HS-5 (cell line): ENCODE measurements at places on chromosomes 12 and 14.

GRCh38 chr12:49314811-49315210, 8.2 kb upstream of the TROAP start:
- DNase-seq = no peak

DNA sequence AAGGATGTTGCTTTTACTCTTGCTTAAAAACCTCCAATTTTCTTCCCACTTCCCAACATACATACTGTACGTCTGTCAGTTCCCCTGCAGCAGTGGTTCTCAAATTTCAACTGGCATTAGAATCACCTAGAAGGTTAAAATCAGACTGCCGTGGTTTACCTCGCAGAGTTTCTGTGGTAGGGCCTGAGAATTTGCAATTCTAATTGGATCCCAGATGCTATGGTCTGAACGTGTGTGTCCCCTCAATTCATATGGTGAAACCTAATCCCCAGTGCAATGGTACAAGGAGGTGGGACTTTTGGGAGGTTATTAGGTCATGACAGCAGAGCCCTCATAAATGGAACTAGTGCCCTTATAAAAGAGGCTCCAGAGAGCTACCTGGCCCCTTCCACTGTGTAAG, 226.9 kb downstream of the CRADD start:
- DNase-seq = no peak

GRCh38 chr12:108888031-108888430, 8.1 kb downstream of the DAO start:
- no peak for DNase-seq

DNA sequence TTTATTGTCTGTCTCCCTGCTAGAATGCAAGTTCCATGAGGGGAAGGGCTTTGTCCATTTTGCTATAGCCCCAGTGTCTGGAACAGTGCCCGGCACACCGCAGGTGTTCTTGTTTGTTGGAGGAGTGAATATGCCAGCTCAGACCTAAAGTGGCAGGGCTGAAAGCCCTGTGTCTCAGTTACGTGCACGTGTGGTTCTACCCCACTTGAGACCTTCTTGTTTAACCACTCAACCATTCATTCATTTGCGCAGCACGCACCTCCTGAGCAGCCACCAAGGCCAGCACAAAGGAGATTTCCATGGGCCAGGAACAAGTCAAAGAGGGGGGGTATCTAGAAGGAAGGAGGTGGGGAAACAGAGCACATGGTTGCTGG, 338.0 kb upstream of the FKBP4 start:
- no peak for DNase-seq

GRCh38 chr12:123011701-123012100, 31.2 kb downstream of the ARL6IP4 start:
- no peak for DNase-seq
